NCI-H2171 (cell line): ENCODE measurements at places on chromosomes 12 and 14.

DNA sequence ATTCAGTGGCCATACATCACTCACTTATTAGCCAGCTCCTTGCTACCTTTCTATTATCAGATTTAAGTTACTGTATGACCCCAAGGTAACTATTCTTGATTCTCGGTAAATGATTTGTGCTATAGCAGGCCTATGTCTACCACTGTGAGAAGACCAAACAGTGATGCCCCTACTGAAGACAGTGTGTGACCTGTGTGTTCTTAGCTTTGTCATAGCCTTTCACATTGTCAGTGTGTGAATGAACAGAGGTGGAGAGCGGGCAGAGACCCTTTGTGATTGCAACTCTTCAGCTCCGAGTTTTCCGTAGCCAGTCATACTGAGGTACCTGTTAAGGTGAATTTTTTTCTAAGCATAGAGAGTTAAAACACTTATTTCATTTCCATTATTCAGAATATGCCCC is 294.0 kb downstream of the LRFN5 start:
- DNase-seq: no peak

DNA sequence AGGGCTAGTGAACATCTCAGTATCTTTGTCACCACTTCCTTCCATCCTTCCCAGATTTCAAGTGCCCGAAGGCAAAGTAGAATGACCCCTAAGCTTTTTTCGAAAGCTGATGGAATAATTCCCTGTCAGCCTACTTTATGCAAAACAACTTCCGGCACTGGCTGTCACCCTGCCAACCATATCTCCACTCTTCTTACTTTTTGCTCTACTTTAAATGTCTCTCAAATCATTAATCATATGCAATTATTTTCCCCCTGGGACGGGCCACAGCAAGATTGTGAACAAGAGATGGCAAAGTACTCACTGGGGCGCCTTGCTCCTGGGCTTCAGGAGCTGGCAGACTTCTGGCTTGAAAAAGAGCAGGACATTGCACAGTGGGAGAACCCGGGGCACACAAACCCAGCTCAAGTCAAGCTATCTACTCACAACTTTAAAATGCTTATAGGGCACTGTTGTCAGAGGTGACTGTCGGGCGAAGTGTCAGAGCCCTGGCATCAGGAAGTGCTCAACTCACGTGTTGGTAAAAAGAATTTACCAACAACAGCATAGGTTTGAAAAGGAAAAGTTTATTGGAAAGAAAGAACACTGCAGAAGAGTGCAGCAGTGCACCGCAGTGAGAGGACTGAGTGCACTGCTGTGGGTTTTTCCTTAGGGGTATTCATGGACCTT is 373.5 kb downstream of the PAWR start:
- DNase-seq: no peak

DNA sequence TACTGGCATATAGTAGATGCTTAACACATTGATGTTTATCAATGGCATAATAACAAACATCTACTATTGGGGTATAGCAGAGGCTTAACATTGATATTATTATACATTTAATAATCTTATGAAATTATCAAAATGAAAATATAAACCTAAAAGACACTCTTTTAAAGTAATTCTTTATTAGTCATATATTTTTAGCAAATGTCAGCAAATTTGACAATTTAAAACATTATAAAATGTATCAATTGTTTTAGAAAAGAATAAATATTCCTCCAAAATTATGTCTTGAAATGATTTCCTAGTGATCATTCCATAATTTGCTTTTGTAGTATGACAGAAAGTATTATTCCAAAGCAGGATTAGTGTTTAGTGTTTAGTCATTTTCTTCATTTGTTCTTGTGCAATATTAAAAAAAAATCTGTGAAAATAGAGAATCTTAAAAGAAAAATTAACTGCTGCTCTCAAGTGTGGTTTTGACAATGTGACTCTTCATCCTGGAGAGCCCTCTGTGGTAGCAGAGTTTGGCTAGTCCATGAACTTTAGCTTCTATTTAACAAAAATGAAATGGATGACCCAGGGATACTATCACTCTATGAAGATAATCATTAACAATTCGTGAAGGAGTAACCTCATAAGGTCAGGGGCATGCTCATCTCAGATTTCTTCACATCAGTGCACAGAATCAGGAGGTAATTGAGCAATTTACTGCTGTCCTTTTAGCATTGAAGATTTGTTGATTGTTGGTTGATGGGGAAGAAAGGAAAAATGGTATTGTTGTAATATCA is 1018.5 kb downstream of the LRFN5 start:
- DNase-seq: no peak

- DNase-seq: no peak
These were observed 139.7 kb downstream of the TTLL5 start for GRCh38 chr14:75800792-75801191.

DNA sequence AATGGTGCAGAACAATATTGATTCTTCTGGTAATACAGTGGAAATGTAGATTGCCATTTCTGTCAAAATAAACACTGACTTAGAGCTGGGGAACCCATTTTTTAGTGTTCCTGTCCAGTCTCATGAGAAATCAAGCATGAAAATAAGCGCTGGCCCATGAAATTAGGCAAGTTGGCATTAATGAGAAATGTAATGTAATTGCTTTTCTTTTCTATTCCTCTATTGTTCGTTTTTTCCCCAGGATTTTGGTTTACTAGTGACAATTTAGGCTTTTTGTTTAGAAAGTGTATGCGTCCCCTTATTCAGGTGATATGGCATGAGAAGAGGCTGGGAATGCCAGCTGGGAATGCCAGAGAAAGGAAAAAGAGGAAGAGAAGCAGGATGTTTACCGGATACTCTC is 64.4 kb upstream of the KICS2 start:
- no peak for DNase-seq

- no peak for DNase-seq
These were observed 19.3 kb upstream of the CDKN3 start for GRCh38 chr14:54377501-54377900.

GRCh38 chr14:74510223-74510931 is 16.8 kb downstream of the ISCA2 start:
- no peak for DNase-seq

DNA sequence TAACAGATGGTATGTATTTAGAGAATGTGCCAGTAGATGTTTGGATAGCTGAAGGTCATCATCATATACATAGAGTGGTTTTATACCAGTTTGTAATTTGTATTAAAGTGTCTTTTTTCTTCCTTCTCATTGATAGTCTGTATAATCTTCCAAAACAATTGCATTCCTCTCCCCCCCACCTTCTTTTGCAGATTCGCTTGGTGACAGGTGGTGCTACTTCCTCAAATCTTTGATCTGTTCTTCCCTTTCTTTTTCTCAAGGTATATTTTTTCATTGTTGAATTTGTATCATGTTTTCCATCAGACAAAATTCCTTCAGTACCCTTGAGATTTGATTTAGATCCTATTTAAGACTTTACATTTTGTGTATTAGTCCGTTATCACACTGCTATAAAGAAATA is 15.0 kb downstream of the TBC1D15 start:
- no peak for DNase-seq

DNA sequence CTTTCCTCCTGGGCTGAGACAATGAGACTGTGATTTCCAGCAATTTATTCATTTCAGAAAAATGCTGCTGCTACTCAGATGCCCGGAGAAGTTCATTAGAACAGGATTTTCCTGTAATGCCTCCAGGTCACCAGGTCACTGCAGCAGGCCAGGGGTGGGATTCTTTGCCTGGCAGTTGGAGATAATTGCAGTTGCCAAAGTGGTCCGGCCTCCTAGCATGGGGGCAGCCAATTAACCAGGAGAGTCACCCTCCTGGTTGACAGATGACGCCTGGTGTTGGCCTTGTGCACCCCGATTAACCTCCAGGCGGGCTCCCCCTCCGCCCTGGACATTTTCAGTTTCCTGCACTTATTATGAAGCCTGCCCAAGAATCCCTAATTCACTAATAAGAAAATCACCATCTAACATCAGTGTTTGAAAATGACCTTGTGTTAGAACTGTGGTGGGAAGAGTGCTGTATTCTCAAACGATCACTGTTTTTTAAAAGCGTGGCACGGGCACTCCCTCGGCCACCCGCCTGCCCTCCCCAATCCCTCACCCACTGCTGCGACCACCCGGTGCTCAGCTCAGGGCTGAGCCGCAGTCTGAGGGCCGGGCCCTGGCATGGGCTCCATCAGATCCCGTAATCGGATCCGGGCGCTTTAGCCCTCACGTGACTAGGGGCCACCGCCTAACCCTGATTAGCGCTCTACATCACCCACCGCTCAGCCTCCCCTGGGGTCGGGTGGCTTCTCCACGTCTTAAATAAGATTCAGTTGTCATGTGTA is 12.9 kb downstream of the RIMBP2 start:
- DNase-seq: no peak

DNA sequence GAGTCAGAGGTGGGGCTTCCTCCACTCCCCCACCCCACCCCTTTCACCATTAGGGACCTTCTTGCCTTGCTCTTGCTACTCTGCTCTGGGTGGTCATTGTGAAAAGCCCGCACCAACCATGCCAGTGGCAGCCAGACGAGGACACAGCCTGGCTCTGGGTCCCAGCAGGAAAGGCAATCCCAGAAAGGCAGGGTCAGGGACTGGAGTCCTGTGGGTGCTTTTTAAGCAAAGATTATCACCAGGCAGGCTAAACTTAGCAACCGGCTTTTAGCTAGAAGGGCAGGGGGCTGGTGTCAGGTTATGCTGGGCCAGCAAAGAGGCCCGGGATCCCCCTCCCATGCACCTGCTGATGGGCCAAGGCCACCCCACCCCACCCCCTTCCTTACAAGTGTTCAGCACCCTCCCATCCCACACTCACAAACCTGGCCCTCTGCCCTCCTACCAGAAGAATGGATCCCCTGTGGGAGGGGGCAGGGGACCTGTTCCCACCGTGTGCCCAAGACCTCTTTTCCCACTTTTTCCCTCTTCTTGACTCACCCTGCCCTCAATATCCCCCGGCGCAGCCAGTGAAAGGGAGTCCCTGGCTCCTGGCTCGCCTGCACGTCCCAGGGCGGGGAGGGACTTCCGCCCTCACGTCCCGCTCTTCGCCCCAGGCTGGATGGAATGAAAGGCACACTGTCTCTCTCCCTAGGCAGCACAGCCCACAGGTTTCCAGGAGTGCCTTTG is 1.2 kb upstream of the GAPDH start:
- peak; percentile 97 for DNase-seq

DNA sequence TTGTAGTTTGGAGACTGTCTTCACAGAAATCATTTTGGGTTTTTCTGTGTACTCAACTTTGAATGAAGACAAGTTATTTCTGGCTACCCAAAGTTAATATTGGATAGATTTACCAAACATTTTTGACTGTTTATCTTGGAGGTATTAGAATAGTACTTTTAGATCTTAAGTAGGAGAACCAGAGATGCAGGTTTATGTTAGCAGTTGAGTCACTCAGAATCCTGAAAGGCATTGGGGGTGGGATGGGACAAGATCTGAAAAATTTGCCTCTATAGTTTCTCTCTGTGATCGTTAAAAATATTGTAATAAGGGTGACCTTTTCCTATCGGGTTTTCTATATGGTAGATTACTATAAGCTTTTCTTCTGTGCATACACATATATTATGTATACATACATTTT is 112.3 kb downstream of the TTC6 start:
- no peak for DNase-seq

- DNase-seq: no peak
These were observed 28.3 kb downstream of the ATF7IP start for GRCh38 chr12:14393751-14394150.

- DNase-seq: no peak
These were observed 60.9 kb upstream of the ZFP36L1 start for GRCh38 chr14:68853749-68854148.

DNA sequence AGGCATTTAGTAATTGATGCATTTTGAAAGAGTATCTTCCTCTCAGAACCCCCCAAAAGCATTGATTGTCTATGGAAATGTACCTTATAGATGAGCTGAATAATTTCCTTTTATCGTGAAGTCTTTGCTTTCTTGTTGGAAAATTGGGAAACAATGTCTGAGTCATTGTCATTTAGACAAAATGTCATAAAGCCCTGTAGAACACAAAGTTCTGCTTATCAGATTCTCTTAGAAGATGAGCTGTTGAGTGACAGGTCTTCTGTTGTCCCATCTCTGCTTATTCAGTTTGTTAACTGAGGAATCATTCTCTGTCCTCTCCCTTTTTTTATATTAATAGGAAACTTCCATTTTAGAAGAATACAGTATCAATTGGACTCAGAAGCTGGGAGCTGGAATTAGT is 22.9 kb downstream of the MAPKAPK5 start:
- DNase-seq: no peak

- no peak for DNase-seq
These were observed 71.4 kb downstream of the PAPOLA start for GRCh38 chr14:96573473-96574100.

DNA sequence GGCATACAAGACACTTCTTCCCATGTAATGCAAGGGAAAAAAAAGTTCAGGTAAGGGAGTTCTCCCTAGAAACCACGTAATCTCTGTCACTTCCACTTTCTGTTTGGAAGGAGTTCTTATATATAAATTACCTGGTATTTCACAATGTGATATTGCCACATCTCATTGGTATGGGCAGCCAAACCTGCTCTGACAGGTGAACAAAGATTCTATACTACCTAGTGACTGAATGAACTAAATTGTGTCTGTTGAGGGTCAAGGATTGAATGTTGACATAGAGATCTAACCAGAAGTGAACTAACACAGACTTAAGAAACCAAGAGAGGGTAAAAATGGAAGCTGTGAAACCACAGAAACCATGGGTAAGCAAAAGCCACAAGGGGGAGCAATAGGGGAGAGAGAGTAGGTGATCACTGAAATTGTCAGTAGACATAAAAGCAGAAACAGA is 161.3 kb downstream of the RPL10L start:
- DNase-seq: no peak

DNA sequence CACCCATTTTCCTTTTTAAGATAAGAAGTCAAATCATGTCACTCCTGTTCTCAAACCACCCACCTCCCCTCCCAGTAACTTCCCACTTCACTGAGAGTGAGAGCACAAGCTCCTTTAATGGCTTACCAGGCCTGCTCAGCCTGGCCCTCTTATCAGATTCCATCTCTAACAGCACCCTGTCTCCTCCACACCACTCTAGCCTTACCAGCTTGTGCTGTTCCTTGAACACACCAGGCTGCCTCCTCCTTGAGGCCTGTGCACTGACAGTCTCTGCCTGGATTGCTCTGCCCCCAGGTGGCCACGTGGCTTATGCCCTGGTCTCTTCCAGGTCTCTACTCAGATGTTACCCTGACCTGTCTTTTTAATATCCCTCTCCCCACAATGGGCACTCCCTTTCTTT is 40.1 kb upstream of the EVL start:
- DNase-seq: no peak

- DNase-seq: peak; percentile 39
These were observed 25.7 kb downstream of the RAB21 start for GRCh38 chr12:71780237-71780822.

DNA sequence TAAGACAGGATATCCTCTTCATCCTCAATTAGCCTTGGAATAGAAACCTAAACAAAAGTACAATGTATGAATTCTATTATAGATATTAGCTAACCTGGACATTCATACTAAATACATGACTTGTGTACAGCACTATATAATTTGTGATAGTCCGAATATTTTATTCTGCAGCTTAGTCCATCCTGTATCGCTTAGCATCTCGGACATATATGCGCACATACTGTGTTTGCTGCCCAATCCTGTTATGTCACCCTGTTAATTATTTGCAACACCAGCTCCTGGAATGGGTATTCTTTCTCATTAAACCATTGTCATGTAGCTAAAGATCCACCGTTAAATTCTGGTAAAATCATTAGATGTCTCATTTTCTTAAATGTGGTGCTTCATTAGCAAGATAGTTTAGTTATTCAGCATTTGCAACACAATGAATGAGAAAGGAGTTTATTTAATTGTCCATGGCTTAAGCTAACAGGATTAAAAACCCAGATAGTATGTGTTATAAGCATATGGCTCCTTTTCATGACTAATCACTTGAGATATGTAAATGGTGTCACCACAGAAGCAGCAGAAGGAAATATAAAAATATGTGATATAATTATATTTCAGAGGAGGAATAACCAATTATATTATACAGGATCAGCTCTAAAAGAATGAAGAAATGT is 156.0 kb upstream of the ARHGAP5 start:
- no peak for DNase-seq
